ENCODE measurements at places on chromosomes 2 and 18. TPM values are rescaled to one million over a fixed set of nuclear protein-coding genes. Genes with fewer than 3 reads are reported as not detected.

The ELOA2 gene
- total RNA-seq = not detected

The ANKRD29 gene
- total RNA-seq = 17.6 TPM

The SEMA4F gene
- total RNA-seq = 13.4 TPM

The NGEF gene
- total RNA-seq = 16.2 TPM

The ALPI gene
- not detected for total RNA-seq

The DSC2 gene
- 1.0 TPM for total RNA-seq

The CIB4 gene
- total RNA-seq = 0.42 TPM

The ARMC9 gene
- 14.4 TPM for total RNA-seq

The AQP12B gene
- not detected for total RNA-seq

The CNGA3 gene
- 0.09 TPM for total RNA-seq

The UCN gene
- total RNA-seq = 1.7 TPM

The MYCN gene
- total RNA-seq = not detected
